ENCODE measurements at places on chromosomes 5 and 9.

- no peak for DNase-seq
These were observed 34.0 kb downstream of the ADAM19 start for GRCh38 chr5:157541447-157542118.

GRCh38 chr9:69097923-69098593, 62.5 kb downstream of the FXN start:
- DNase-seq = no peak

DNA sequence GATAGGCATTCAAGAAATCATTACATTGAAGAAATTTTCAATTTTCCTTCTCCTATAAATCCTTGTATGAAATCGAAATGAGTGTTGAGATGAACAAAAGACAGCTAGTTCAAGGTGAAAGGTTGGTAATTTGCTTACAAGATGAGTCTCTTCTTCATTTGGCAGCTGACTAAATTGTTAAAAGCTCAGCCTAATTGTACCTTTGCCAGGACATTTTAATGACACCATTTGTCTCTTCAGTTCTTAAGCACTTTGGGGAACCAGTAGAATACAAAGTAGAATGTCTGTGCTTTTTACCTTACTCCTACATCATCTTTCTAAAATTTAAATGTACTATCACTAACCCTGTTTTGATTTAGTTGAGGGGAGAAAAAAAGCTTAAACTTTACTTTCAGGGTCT, 59.4 kb downstream of the GRAMD2B start:
- no peak for DNase-seq

DNA sequence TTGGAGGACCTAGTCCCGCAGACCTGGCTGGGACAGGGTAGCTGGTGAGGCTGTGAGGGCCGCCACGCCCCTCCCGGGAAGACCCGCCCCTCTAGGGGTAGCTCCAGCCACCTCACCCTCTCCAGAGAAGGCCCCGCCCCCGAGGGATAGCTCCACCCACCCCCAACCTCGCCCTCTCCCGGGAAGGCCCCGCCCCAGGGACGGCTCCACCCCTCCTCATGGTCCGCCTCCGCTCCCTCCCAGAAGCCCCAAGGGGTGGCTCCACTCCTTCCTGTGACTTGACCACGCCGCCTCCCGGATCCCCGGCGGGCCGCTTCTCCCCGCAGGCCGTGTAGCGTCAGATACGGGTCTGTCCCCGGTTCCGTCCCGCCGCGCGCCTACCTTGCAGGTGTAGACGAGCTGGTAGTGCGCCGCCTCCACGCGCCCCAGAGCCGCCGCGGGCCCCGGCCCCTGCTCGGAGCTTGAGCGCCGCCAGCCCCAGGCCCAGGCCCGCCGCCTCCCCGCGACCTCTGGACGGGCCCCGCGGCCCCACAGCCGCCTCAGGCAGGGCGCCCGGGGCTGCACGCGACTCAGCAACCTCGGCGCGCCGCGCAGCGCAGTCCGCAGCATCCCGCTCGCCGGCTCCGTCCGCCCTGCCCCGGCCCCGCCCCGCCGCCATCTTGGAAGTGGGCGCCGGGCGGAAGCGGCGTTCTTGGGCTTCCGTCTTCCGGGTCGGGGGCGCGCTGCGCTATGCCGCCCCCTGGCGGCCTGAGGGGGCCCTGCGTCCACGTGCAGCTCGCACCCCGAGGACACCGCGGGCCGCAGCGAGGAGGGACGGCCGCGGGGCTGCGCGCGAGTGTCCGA, at the start of gene DNLZ:
Gene DNLZ, minus strand, starts transcription at position 639 of the 843 bp plus-strand sequence. Its CDS starts 30 bp downstream, at position 609.
- DNase-seq = peak; percentile 98

DNA sequence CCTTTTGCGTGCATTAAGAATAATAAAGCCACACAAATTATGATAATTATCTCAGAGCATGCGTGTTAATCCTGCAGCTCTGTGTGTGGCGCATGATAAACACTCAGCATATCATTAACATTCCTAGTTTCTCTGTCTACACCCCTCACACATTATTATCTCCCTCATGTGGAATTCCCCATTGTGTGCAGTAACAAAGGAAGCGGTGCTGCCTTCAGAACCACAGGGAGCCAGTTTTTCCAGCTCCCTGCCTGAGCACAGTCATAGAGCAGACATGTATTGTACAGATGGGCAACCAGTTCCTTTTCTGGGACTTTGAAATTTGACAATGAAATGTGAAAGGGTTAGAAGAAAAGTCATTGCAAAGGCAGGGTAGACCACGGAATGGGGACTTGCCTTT, 1365.5 kb upstream of the CDH9 start:
- DNase-seq = no peak

- no peak for DNase-seq
These were observed 301.3 kb upstream of the SGCD start for GRCh38 chr5:156025656-156026055.

GRCh38 chr9:113623851-113624485, 160.4 kb downstream of the RGS3 start:
- no peak for DNase-seq

- no peak for DNase-seq
These were observed 178.9 kb downstream of the SH3GL2 start for GRCh38 chr9:17757816-17758215.

DNA sequence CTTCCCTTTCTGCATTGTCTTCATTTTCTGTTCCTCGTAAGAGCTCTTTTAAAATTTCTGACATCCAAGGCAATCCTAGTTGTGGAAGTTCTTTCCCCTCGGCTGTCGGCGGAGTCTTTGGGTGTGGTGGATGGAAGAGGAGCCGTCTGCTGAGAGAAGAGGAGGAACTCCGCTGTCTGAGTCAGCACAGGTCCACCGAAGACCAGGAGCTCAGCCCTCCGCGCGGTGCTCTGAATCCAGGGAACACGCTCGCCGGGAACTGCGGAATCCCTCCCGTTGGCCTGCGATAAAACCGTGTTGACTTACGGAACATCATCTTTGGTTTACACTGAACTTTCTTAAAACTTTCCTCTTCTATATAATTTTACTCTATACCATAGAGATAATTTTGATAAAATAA, 100.7 kb upstream of the IRX4 start:
- DNase-seq = no peak

DNA sequence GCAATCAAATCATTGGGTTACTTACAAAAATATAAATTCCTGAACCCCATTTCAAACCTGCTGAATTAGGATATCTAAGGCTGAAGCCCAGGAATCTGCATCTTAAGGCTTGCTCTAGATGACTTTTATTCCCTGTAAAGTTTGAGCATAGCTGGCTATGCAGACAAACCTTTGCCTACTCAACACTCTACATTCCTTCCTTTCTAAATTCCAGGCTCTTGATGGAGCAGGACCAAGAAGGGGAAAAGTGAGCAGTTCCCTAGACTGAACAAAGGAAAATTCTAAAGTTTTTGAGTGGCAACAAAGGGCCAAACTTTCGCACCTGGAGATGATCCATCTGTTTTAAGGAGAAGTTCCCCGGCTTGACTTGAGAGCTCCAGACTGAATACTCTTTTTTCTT, 9.8 kb upstream of the ADRA1B start:
- DNase-seq = no peak

- DNase-seq = no peak
These were observed 67.0 kb upstream of the ATG10 start for GRCh38 chr5:81904861-81905260.

Measured in glutamatergic neuron (in vitro differentiated cells).